Iris pigment epithelial cell (primary cell): ENCODE measurements at places on chromosomes 12 and 14.

DNA sequence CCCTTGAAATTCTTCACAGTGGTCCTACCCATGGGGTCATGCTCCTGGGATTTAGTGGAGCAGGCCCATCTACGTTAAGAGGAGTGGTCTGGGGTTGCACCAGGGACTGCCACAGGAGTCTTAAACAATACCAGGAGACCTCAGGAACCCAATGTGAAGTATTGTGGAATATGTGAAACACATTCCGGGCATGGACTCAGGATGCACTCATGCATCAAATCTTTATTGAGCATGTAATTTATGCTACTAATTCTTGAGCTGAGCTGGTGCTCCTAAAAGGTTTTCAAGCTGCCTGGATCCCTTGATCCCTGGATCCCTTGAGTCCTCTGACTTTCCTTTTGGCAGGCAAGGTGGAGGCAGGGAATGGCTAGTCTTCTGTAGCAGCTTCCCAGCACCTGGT lies 8.8 kb downstream of the SERPINA10 start:
- no peak for DNase-seq

DNA sequence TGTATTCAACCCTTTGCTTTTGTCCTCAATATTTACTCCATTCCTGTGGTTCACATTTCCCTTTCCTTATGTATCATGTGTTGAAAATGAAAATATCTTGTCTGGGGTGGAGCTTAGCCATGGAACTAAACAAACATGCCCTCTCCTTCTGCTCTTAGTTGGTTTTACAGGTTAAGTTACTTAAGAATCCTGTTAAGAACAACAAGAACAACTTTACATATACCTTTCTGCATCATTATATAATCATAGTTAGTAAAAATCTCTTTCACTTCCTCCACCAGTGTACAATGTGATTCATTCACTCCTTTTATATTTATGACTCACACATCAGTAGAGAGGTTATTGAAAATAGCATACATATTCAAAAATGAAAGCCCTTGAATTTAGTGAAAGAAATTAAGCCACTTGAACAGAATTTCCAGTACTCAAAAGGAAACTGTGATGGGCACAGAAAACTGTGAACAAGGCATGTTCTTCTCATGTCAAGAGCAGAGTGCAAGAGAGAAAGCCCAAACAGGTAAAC lies 307.7 kb downstream of the CCDC91 start:
- peak; percentile 65 for DNase-seq

DNA sequence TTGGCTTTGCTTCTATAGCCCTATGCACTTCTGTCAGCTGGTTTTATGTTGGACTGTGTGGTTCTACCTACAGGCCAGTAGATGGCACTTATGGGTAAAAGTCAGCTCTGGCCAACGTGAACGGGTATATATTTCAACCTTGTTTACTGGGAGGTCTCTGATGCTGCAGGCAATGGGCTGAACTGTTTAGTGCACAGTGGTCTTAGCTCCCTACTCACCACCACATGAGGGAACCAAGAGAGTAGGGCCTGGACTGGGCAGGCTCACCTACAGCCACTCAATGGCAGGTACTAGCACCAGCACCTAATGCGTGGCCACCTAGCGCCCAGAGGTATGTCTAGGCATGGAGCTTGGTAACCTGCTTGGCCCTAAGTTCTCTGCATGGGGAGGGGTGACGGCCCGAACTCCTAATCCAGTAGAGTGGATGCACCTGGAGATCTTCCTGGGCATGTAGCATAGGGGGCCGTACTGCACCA lies 481.8 kb downstream of the TMEM117 start:
- peak; percentile 17 for DNase-seq

DNA sequence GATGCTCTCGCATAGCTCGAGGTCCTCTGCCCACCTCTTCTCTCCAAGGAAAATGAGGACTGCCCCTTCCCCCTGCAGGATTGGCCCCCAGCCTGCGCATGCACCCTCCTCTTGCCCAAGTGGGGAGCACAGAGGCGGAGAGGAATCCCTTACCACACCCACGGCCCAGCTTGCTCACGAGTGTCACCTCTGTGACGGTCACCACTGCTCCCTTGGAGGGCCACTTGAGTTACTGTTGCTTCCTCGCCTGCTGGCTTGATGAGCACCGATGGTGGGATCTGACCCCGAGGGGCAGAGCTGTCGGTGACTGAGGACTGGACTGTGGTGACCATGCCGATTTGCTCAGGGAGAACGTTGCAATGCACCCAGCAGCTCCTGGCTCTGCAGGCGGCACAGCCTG lies 41.7 kb downstream of the FOXN4 start:
- no peak for DNase-seq
